ENCODE measurements at places on chromosomes 16 and 17. TPM values are rescaled to one million over a fixed set of nuclear protein-coding genes. Genes with fewer than 3 reads are reported as not detected.

CXCL16 gene
- 122 TPM for total RNA-seq

PALB2 gene
- total RNA-seq, result 10.3 TPM

ADGRG3 gene
- 29.8 TPM for total RNA-seq

TEKT3 gene
- total RNA-seq, result 1.8 TPM

SSTR5 gene
- not detected for total RNA-seq

OR4D1 gene
- not detected for total RNA-seq

SALL1 gene
- not detected for total RNA-seq

- no peaks in the 10 kb centered on the region for H3K36me3 ChIP-seq
- no peaks in the 10 kb centered on the region for H3K27me3 ChIP-seq
- peak overlapping the region; percentile 49 for H3K4me3 ChIP-seq
- peaks cover 39% of the 10 kb centered on the region for H3K4me1 ChIP-seq
- no peak overlapping the region for H3K27ac ChIP-seq
- no peak for DNase-seq
Observed at GRCh38 chr17:21252289-21252795, 868 bp downstream of the NATD1 start.

- no peak overlapping the region for H3K27ac ChIP-seq
- H3K4me3 ChIP-seq, result no peak overlapping the region
- no peaks in the 10 kb centered on the region for H3K27me3 ChIP-seq
- no peaks in the 10 kb centered on the region for H3K4me1 ChIP-seq
Observed at GRCh38 chr16:76985392-76986045, 205.5 kb upstream of the MON1B start.

GRCh38 chr17:50146230-50146926 is 4.1 kb downstream of the PPP1R9B start:
- no peak for DNase-seq
- peak overlapping the region; percentile 92 for H3K27ac ChIP-seq
- H3K36me3 ChIP-seq, result no peaks in the 10 kb centered on the region
- H3K4me1 ChIP-seq, result peaks cover 29% of the 10 kb centered on the region
- no peak overlapping the region for H3K4me3 ChIP-seq

GRCh38 chr17:61285526-61286320 is 113.9 kb upstream of the TBX2 start:
- peak overlapping the region; percentile 18 for H3K27ac ChIP-seq
- no peaks in the 10 kb centered on the region for H3K4me1 ChIP-seq
- no peak overlapping the region for H3K4me3 ChIP-seq
- DNase-seq, result no peak

GRCh38 chr16:80580109-80580832 is 39.5 kb downstream of the DYNLRB2 start:
- no peak overlapping the region for H3K27ac ChIP-seq
- no peaks in the 10 kb centered on the region for H3K27me3 ChIP-seq
- no peaks in the 10 kb centered on the region for H3K36me3 ChIP-seq
- H3K4me3 ChIP-seq, result no peak overlapping the region
- no peaks in the 10 kb centered on the region for H3K4me1 ChIP-seq

DNA sequence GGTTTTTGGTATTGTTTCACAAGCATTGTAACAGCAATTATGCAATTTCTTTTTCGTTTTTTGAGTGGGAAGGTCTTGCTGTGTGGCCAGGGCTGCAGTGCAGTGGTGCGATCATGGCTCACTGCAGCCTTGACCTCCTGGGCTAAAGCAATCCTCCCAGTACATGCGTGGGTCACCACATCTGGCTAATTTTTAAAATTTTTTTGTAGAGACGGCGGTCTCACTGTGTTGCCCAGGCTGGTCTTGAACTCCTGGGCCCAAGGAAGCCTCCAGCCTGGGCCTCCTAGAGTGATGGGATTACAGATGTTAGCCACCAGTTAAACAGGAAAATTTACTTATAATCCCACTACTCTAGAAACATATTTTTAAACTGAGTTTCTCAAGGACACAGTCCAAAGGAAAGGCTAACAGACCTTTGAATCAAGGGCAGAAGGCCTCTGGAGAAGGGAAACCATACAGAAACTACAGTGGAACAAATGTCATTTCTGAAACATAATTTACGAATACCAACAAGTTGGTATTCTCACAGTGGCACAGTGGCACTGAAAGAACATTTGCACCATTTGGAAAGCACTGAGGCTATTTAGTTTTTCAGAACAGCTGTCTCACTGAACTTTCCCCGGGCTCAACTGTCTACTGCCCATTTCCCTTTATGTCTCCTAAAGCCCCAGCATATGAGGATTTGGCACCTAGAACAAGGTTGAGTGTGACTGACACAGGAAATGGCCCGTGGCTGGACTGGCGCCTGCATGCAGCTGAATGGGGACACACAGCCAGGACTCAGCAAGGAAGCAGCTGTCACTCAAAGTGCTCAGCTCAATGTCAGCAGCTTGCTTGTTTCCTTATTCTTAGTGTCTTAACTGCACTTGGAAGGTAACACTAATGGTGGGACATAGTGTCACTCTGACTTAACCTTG is 2.8 kb upstream of the PRKAR1A start:
- no peaks in the 10 kb centered on the region for H3K36me3 ChIP-seq
- no peaks in the 10 kb centered on the region for H3K27me3 ChIP-seq
- peak overlapping the region; percentile 7 for H3K27ac ChIP-seq
- no peak overlapping the region for H3K4me3 ChIP-seq
- H3K4me1 ChIP-seq, result peaks cover 38% of the 10 kb centered on the region
- no peak for DNase-seq

GRCh38 chr16:87060034-87060986 is 256.9 kb downstream of the C16orf95 start:
- no peak overlapping the region for H3K27ac ChIP-seq
- H3K27me3 ChIP-seq, result peaks cover 59% of the 10 kb centered on the region
- H3K4me3 ChIP-seq, result no peak overlapping the region
- DNase-seq, result no peak
- H3K4me1 ChIP-seq, result peaks cover 18% of the 10 kb centered on the region

- H3K4me3 ChIP-seq, result no peak overlapping the region
- no peaks in the 10 kb centered on the region for H3K4me1 ChIP-seq
- no peak for DNase-seq
- H3K36me3 ChIP-seq, result no peaks in the 10 kb centered on the region
Observed at GRCh38 chr17:13320046-13320785, 281.5 kb downstream of the HS3ST3A1 start.

- H3K27me3 ChIP-seq, result no peaks in the 10 kb centered on the region
- peak overlapping the region; percentile 93 for H3K27ac ChIP-seq
- H3K36me3 ChIP-seq, result no peaks in the 10 kb centered on the region
- DNase-seq, result no peak
Observed at GRCh38 chr17:10116267-10116666, 82.1 kb downstream of the GAS7 start.

GRCh38 chr16:17692484-17692883 is 221.7 kb upstream of the XYLT1 start:
- H3K4me1 ChIP-seq, result no peaks in the 10 kb centered on the region
- H3K27me3 ChIP-seq, result no peaks in the 10 kb centered on the region
- no peak for DNase-seq
- no peak overlapping the region for H3K4me3 ChIP-seq
- H3K27ac ChIP-seq, result no peak overlapping the region

DNA sequence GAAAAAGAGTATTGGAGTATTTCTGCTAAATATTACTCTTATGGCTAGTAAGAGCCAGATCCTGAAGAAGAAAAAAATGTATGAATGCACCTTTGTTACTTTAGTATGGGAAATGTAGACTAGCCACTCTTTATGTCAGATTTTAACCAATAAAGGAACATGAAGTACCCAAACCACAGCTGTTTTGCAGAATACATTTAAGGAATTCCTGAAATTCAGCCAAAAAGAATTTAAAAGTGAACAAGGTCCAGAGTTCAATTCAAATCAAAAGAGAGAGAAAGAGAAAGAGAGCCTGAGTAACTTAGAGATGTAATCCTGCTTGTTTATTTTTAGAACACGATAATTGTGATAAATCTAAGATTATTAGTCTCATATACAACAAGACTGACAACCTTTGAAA is 1.2 kb downstream of the KCNJ16 start:
- DNase-seq, result no peak
- no peaks in the 10 kb centered on the region for H3K27me3 ChIP-seq
- H3K36me3 ChIP-seq, result no peaks in the 10 kb centered on the region
- H3K27ac ChIP-seq, result no peak overlapping the region
- H3K4me1 ChIP-seq, result no peaks in the 10 kb centered on the region

- H3K27ac ChIP-seq, result no peak overlapping the region
- H3K27me3 ChIP-seq, result no peaks in the 10 kb centered on the region
- DNase-seq, result no peak
- H3K36me3 ChIP-seq, result no peaks in the 10 kb centered on the region
- no peak overlapping the region for H3K4me3 ChIP-seq
- H3K4me1 ChIP-seq, result no peaks in the 10 kb centered on the region
Observed at GRCh38 chr17:36060816-36061215, 3.3 kb upstream of the CCL18 start.

DNA sequence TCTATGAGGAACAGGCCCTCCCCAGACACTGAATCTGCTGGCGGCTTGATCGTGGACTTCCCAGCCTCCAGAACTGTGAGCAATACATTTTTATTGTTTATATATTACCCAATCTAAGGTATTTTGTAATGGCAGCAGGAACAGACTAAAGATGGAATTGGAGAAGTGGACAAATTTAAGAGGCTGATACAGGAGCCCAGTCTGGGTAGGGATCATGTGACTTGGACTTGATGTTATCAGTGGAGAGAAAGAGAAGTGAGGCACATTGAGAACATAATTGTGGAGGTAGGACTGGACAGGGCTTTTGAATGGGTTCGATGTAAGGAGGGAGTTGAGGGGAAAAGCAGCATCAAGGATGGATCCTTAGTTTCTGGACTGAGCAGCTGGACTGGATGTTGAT is 93.8 kb downstream of the USP31 start:
- peaks cover 3% of the 10 kb centered on the region for H3K27me3 ChIP-seq
- no peak overlapping the region for H3K4me3 ChIP-seq
- no peaks in the 10 kb centered on the region for H3K4me1 ChIP-seq

GRCh38 chr16:89119661-89120141 is 26.0 kb downstream of the ACSF3 start:
- H3K27ac ChIP-seq, result no peak overlapping the region
- no peak for DNase-seq
- H3K4me3 ChIP-seq, result no peak overlapping the region
- H3K4me1 ChIP-seq, result peaks cover 13% of the 10 kb centered on the region

GRCh38 chr17:48261297-48261880 is 153.8 kb downstream of the SNX11 start:
- H3K27ac ChIP-seq, result no peak overlapping the region
- H3K27me3 ChIP-seq, result no peaks in the 10 kb centered on the region
- H3K4me3 ChIP-seq, result no peak overlapping the region
- H3K36me3 ChIP-seq, result no peaks in the 10 kb centered on the region
- H3K4me1 ChIP-seq, result no peaks in the 10 kb centered on the region
- DNase-seq, result no peak

DNA sequence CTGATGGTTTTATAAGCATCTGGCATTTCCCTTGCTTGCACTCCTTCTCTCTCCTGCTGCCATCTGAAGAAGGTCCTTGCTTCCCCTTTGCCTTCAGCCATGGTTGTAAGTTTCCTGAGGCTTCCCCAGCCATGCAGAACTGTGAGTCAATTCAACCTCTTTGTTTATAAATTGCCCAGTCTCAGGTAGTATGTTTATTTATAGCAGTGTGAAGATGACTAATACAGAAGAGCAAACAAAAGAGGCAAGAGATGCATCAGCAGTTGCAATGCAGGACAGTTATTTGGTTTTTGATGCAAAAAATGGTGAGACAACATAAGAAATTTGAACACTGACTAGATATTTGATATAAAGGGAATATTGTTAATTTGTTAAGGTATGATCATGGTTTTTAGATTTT is 16.8 kb downstream of the TMEM100 start:
- H3K36me3 ChIP-seq, result no peaks in the 10 kb centered on the region
- no peak overlapping the region for H3K27ac ChIP-seq
- no peak overlapping the region for H3K4me3 ChIP-seq
- no peak for DNase-seq
- H3K4me1 ChIP-seq, result peaks cover 14% of the 10 kb centered on the region

- no peak overlapping the region for H3K4me3 ChIP-seq
- no peaks in the 10 kb centered on the region for H3K4me1 ChIP-seq
- H3K36me3 ChIP-seq, result no peaks in the 10 kb centered on the region
- H3K27me3 ChIP-seq, result no peaks in the 10 kb centered on the region
- DNase-seq, result no peak
Observed at GRCh38 chr17:64687961-64688360, 25.9 kb upstream of the SMURF2 start.

DNA sequence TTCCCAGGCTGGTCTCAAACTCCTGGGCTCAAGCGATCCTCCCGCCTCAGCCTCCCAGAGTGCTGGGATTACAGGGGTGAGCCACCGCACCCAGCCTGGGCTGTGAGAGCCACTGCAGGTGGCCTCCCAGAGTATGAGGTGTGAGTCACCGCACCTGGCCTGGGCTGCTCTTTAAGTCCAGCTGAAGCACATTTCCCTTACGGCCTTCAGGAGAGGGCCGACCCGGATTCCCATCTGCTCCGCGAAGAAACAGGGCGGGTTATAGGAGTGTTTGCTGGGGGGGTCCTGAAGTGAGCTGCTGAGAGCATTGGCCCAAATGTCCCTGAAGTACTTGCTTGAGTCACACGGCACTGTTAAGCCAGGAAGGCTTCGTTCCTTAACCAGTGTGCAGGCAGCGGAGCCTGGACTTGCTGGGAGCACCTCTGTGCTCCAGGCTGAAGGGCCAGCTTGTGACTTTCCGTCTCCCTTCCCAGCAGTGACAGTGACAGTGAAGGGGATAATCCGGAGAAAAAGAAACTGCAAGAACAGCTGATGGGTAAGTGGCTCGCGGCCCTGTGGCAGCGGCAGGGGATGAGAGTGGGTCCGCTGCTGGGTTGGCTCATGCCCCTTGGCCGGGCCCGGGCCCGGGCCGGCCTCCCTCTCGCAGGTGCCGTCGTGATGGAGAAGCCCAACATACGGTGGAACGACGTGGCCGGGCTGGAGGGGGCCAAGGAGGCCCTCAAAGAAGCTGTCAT is 7.2 kb downstream of the VPS4A start:
- DNase-seq, result no peak
- H3K27ac ChIP-seq, result no peak overlapping the region
- H3K4me3 ChIP-seq, result no peak overlapping the region
- H3K36me3 ChIP-seq, result no peaks in the 10 kb centered on the region
- H3K27me3 ChIP-seq, result no peaks in the 10 kb centered on the region

GRCh38 chr17:66420961-66421371 is 118.6 kb downstream of the PRKCA start:
- no peak for DNase-seq
- no peak overlapping the region for H3K27ac ChIP-seq
- no peak overlapping the region for H3K4me3 ChIP-seq

DNA sequence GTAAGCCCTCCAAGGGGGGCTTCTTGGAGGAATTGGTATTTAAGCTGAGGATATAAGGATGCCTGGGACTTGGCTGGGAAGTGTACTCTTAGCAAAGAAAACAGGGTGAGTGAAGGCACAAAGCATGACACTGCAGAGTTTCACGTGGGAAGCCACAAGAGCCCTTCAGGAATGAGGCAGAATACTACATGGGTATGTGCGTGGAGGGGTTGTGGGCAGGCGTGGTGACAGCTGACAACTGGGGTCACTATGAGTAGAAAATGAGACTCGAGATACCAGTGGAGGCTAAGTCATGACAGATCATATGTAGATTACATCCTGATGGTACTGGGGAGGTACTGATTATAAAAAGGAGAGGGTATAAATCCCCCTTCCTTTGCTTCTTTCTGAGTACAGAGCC is 78.1 kb upstream of the XYLT1 start:
- peaks cover 6% of the 10 kb centered on the region for H3K27me3 ChIP-seq
- no peak overlapping the region for H3K27ac ChIP-seq
- H3K4me1 ChIP-seq, result no peaks in the 10 kb centered on the region
- no peaks in the 10 kb centered on the region for H3K36me3 ChIP-seq
- DNase-seq, result no peak

Data from left lung (tissue), 14 donors.